T-helper 9 cell (primary cell): ENCODE measurements at places on chromosomes 3 and 15.

GRCh38 chr3:15572138-15572537 is 29.2 kb downstream of the HACL1 start:
- no peak for DNase-seq

DNA sequence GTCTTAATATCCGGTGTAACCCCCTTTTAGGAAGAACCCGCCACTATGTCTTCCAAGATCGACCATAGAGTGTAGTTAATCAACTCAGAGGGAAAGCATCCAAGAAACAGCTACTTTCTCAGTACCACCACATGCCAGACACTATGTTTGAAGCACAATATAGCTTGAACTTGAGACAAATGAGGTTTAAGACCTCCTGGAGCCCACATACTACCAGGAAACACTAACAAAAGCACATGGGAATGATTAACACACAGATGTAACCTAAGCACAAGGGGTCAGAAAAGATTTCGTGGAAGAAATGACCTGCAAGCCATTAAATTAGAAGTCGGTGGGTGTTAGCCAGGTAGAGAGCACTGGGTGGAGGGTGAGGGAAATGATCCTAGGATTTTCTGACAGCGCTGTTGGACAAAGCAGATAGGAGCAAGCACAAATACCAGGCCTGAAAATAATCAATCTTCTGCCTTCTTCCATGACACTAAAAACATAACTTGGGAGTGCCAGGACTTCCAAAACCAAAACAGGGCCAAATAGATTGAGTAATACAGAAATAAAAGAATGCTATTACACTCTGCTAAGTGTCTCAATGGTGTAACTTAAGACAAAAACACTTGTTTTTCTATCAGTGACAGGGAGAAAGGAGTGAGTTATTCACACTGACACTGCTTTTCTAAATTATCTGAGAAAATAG is 213.7 kb downstream of the FOXP1 start:
- DNase-seq = no peak

GRCh38 chr3:96267577-96267976 is 546.8 kb upstream of the EPHA6 start:
- DNase-seq = no peak

DNA sequence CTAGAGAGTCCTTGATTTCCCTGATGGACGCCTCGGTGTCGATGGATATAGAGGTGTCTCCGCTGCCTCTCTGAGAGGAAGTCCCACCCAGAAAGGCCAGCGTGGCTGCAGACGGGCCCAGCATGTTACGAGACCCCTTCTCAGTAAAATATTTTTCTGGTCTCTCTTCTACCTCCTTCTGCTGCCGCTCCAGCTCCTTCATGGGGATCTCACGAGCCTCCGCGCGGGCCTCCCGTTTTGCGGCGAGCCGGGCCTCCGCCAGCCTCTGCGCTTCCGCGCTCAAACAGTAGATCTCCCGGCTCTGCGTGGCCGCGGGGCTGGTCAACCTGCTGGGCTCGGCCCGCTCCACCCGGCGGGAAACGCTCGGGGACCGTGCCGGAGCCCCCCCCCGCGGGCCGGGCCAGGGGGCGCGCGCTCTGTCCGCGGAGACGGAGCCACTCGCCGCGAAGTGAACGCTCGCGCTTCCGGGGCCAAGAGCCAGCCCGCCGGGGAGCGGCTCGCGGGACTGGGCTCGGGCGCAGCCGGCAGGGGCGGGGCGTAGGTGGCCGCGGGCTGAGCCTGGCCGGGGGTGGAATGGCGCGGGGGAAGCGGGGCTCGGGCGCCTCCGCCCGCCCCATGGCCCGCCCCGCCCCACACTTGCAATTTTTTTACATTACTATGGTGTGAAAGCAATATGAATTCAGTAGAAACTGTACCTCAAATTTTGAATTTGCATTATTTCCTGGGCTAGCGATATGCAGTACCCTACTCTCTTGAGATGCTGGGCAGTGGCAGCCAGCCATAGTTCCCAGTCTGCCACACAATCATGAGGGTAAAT is 10.2 kb upstream of the KCNMB3 start:
- DNase-seq = peak; percentile 61

- no peak for DNase-seq
These were observed 15.3 kb upstream of the ARL14 start for GRCh38 chr3:160661660-160662059.

- no peak for DNase-seq
These were observed 46.7 kb upstream of the PROK2 start for GRCh38 chr3:71831599-71831998.

DNA sequence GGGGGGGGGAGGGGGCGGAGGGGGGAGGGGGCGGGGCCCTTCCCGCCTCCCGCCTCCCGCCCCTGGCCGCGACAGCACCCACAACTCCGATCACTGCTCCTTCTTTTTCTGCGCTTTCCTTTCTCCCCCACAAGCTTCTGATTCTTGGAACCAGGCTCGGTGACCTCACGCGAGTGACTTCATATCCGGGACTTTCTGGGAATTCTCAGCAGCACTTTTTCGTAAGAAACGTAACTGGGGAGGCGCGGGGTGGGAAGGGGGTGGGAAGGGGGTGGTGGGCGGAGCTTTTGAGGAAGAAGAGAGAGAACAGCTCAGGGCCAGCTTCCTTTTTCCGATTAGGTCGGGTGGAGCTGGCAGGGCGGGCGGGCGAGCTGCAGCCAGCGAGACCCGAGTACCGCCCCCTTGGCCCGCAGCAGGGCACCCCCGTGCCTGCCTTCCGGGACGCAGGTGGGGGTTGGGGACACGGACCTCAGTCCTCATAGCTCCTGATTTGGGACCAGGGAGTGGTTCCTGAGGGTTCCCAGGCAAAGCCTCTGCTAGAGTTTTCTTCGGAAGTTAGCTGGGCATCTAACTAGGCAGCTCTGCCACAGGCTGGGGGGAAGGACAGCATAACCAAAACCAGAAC is 14.6 kb downstream of the XIRP1 start:
- peak; percentile 58 for DNase-seq

DNA sequence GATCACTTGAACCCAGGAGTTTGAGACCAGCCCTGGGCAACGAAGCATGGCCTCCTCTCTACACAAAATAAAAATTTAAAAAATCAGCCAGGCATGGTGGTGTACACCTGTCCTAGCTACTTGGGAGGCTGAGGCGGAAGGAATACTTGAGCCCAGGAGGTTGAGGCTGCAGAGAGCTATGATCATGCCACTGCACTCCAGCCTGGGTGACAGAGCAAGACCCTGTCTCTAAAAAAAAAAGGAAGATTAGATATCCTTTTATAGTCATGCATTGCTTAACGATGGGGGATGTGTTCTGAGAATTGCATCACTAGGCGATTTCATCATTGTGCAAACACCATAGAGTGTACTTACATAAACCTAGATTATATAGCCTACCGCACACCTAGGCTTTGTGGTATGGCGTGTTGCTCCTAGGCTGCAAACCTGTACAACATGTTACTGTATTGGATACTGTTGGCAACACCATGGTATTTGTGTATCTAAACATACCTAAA is 12.6 kb downstream of the ALAS1 start:
- DNase-seq = no peak

DNA sequence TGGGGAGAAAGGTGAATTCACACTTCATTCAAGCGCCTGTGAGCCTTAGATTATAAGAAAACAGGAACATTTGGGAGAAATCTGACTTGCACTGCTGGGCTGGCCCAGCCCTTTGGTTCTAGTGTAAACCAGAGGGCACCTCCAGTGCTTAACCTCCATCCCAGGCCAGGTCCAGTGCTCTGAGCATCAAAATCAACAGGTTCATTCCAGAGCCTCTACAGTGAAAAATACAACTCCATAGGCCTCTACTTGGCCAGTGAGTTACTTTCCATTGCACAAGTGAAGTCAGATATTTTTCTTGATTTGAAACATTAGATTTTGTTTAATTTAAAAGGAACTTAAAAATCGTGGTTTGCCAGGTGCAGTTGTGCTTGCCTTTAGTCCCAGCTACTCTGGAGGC is 3.0 kb downstream of the SNUPN start:
- no peak for DNase-seq

DNA sequence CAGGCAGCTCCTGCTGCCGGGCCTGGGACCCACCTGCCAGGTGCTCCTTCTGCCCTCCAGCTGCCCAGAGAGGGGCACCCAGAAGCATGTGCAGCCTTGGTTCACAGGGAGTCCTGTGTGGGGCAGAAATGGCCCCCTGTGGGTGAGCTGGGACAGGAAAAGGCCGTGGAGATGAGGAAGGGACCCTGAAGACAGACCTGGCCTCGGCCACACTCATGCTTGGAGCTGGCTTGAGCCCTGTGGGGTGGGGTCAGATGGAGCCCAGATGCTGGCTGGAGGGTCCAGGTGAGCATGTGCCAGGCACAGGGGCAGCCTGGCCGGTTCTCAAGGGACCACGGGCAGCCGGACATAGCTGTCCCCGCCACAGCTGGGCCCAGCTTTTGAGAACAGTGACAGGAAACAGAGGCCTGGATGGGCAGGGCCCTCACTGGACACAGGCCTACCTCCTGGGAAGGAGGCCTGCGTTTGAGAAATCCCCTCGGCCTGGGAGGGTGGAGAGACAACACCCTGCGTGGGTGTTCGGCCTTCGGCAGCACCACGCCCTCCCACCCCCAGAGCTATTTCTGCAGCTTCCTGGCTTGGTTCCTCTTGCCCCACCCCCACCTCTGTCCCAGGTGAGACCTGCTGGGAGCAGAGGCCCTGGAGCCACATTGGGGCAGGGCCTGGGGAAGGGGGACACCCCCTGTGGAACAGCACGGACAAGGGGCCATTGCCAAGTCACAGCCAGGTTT is 132.6 kb upstream of the MEF2A start:
- no peak for DNase-seq

GRCh38 chr15:96246057-96246456 is 84.4 kb upstream of the NR2F2 start:
- DNase-seq = no peak

DNA sequence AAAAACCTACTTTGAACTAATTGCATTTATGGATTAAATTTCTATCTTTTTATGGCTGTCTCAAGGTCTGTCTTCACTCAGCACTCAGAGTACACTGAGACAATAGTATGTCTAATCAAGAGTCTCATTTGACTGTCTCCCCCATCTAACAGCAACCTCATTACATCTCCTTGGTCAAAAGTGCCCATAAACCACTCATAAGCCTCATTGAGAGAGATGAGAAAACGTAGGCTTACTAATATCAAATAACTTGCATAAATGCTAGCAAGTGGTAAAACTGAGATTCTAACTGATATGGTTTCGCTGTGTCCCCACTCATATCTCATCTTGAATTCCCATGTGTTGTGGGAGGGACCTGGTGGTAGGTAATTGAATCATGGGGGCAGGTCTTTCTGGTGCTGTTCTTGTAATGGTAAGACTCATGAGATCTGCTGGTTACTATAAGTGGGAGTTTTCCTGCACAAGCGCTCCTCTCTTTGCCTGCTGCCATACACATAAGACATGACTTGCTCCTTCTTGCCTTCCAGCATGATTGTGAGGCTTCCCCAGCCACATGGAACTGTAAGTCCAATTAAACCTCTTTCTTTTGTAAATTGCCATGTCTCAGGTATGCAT is 113.9 kb downstream of the TFDP2 start:
- DNase-seq = no peak

DNA sequence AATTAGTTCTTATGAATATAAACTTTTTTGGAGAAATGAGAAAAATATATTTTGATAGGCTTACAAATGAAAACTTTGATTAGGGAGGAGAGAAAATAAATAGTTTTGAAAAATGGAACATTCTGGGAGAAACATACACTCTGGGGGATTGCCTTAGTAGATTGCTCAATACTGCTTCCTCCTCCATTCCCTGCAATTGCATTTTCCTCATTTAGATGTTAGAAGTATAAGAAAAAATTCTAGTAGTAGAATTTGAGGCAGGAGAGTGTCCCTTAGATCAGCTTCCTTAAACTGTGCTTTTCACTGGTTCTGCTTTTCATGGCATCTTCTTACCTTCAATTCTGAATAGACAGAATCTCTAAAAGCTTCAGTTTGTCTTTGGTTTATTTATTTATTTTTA is 46.2 kb upstream of the CTDSPL2 start:
- DNase-seq = no peak

GRCh38 chr3:175057401-175057800 is 198.3 kb downstream of the NAALADL2 start:
- no peak for DNase-seq

- DNase-seq = no peak
These were observed 311.5 kb downstream of the CACNA2D3 start for GRCh38 chr3:54433846-54434245.

GRCh38 chr3:77489216-77489615 is 449.3 kb downstream of the ROBO2 start:
- no peak for DNase-seq
